ENCODE measurements at places on chromosomes 4 and X.

DNA sequence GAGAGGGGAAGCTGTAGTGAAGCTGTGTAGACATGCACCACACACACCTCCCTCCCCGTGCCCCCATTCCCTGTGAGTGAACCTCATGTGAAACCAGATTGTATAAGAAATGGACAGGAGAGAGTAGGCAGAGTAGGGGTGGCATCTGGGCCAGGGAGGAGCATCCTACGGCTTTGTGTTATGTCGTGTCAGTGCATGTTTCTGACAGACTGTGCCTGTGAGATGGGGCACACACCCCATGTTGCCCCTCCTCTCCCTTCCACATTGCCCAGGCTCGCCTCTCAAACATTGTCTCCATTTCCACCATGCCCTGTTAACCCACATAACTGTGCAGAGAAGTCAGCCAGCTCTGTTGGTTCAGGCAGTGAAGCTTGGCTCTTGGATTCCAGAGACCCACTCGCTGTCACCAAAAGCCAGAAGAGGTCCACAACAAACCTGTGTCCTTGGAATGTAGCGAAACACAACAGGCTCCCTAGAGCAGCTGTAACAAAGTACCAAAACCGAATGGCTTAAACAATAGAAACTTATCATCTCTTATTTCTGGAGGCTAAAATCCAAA lies 56.1 kb downstream of the SLC9A6 start:
- no peak for DNase-seq

- no peak for DNase-seq
These were observed 165.3 kb upstream of the PRDX4 start for GRCh38 chrX:23501974-23502373.

GRCh38 chr4:110616238-110617074 lies 6.4 kb downstream of the PITX2 start:
- DNase-seq, result no peak

DNA sequence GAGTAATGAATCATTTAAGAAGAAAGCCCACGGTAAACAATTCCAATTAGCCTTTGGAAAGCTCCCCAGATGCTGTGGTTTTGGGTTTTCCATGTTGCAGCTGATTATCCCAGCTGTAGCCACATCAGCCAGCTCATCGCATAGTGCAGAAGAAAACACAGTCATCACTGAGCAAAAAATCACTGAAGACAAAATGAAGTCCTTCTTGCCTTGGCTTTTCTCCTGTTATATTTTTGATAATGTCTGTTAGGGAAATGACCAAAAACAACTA lies 193.0 kb upstream of the C1QTNF7 start:
- DNase-seq, result peak; percentile 75

DNA sequence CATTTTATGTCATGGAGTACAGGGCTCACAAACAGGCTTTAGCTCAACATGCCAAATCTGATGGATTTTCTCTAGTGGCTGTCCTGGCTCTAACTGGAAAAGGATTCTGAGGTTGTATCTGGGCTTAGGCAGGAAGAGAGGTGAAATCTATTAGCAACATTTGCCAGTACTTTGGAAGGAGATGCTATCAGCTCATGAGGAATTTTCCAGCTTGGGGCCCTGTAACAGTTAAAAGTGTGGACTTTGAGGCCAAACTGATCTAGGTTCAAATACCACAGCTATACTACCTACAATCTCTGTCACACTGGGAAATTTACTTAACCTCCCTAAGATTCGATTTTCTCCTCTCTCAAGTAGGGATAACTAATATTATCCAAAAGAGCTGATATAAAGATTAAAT lies 119.0 kb upstream of the HCCS start:
- no peak for DNase-seq

- no peak for DNase-seq
These were observed 109.6 kb downstream of the NHSL2 start for GRCh38 chrX:72020204-72020603.

GRCh38 chr4:187944179-187944578 lies 51.4 kb upstream of the ZFP42 start:
- no peak for DNase-seq

GRCh38 chr4:54082168-54082567 lies 17.8 kb upstream of the CHIC2 start:
- DNase-seq, result no peak

DNA sequence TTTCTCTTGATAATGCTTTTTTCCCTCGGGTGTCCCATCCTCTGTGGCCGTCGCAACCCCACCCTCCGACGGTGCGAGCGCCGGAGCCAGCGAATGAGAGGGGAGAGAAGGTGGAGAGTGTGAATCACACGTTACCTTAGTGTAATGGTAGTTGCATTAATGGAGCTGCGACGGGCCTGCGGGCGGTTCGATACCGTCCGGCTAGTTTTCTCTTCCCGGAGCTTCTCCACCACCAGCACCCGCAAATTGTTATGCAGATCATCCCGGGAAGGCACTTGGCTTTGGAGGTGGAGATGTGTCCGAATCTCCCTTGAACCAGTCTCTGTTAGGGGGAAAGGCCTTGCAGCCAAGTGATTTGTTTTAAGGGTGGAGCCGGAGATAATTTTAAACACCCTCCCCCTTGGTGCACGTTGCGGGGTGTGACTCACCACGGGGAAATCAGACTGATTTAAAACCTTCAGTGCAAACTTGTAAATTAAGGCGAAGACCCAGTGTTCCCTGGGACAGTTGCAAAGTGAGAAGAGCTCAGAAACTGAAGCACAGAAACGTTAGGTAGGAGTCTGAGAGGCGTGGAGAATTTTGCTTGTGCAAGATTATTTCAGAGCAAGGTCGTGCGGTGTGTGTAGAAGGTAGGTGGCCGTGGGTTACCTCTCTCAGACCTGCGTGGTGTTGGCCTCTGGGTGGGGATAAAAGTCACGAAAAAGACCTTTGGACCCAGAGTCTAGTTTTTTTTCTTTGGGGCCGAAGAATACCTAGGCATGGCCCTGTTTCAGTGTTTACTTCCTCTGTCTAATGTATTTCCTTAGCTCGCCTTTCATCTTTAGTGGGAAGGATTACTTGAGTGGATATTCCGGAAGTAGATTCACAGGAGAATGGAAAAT lies 1.3 kb downstream of the AFF1 start:
- DNase-seq, result peak; percentile 75

DNA sequence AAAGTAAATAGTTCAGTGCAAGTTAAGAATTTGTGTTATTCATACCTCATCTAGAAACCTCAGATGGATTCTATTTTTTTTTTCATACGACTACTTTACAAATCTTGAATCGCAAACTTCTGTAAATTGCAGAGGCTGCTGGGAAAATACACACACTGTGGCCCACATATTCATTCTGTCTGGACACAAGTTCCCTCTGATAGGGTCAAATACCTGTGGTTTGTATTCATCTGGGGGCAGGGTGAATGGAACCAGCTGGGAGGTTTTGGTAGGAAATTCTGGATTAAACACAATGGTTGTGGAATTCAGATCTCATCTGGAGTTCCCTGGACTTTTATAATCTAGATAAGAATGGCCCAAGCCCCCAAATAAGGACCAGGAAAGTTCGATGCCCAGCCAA lies 56.2 kb downstream of the SPATA18 start:
- no peak for DNase-seq

GRCh38 chrX:48632207-48632606 lies 34.9 kb downstream of the WDR13 start:
- no peak for DNase-seq

DNA sequence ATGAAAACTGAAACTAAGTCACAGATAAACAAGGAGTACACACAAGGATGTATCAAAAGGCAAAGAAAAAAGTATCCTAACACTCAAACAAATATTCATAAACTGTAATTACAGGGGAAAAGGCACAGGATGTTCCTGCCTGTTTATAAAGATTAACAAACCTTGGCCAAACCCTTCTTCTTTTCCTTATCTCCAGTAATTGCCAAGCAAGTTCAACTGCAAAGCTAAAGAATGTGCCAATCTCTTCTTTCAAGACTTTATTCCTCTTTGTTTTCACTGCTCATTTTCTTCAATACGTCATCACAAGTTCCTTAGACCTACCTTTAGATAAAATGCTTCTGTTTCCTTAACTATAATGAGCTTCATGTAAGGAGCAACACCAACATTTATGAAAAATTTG lies 171.2 kb downstream of the AMELX start:
- no peak for DNase-seq

- DNase-seq, result no peak
These were observed 575 bp downstream of the GATA1 start for GRCh38 chrX:48786825-48787504.

- DNase-seq, result peak; percentile 42
These were observed 110.6 kb downstream of the DCTD start for GRCh38 chr4:182806259-182807252.

- DNase-seq, result peak; percentile 22
These were observed 96.5 kb upstream of the MAOA start for GRCh38 chrX:43559644-43560043.

- DNase-seq, result no peak
These were observed 6.6 kb downstream of the PRIMPOL start for GRCh38 chr4:184655889-184656869.

GRCh38 chr4:3511187-3511586 lies 21.0 kb downstream of the LRPAP1 start:
- no peak for DNase-seq

DNA sequence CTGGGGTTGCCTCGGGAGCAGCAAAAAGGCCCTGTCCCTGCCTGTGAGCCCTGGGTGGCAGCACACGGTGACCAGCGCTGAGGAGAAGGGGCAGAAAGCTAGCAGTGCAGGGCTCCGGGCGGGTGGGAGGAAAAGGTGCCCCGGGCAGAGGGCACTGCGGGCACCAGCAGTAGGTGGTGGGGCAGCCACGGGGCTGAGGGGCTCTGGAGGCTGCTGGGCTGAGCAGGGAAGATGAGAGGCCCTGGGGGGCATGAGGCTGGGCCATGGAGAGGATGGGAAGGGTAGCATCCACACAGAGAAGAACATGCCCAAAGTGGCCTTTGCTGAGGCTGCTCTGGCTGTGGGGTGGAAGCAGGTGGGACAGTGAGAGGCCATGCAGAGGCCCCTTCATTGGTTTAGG lies 67.5 kb upstream of the NKX1-1 start:
- no peak for DNase-seq

- DNase-seq, result no peak
These were observed 359.6 kb upstream of the PITX2 start for GRCh38 chr4:110982486-110982885.

- no peak for DNase-seq
These were observed 46.2 kb upstream of the IGFBP7 start for GRCh38 chr4:57156242-57156990.

DNA sequence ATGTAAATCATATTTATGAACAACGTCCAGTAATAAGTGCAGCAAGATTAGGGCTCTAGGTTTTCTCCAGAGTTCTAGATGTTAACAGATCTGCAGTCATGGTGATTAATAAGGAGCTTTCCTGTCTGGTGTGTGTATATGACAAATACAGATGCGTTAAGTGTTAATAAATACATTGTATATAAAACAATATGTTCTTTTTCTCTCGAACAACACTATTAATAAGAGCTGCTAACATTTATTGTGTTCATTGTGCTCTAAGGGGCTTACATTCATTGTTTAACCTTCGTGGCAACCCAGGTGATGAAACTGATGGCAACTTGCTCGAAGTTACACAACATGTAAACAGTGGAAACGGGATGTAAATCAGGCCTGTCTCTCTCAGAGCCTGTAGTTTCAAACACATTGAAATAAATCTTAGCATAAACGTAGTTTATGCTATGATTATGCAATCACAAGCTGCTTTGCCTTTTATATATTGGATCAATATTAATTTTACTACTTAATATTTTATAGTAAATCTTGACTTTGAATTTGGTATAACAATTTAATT lies 547 bp upstream of the CLGN start:
- peak; percentile 12 for DNase-seq

- peak; percentile 75 for DNase-seq
These were observed 7.9 kb upstream of the CFP start for GRCh38 chrX:47637546-47638195.

Data from CD14-positive monocyte (primary cell).